ENCODE measurements at places on chromosomes 3 and 15.

DNA sequence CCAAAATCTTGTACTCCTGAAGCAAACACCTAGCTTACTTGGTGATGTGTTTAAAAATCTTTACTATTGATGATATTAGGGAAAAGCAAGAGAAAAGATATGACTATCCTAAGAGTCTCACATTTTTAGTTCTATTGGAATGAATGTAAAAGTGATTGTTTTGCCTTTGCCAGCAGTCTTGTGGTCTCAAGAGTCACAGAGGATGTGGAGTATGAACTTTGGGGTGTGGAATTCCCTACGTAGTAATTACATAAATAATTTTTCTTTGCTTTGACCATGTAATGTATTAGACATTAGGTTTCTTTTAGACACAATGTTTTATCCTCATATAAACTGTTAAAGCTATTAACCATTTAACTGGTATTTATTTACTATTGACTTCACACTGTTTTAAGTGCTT lies 387.6 kb downstream of the NAALADL2 start:
- DNase-seq, result no peak

GRCh38 chr15:63493436-63493835 lies 11.0 kb upstream of the USP3 start:
- no peak for DNase-seq

GRCh38 chr3:191702121-191702520 lies 241.2 kb downstream of the PYDC2 start:
- no peak for DNase-seq

GRCh38 chr3:100982710-100983109 lies 10.5 kb downstream of the ABI3BP start:
- DNase-seq, result peak; percentile 69

DNA sequence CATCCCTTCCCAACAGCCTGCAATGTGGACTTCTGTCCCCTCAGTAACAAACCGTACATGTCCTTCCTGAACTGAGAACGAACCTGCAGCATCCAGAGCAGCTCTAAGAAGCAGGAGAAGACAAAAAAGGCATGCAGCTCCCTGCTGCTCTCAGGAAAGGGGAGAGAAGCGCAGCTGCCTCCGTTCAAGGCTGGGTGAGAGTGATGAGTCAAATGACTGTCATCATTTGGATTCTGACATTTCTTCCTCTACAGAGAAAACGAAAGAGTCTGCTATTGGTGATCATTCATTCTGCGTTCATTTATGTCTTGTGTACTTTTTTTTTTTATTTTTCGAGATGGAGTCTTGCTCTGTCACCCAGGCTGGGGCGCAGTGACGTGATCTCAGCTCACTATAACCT lies 677.8 kb downstream of the FHIT start:
- DNase-seq, result no peak

GRCh38 chr3:126373146-126373613 lies 16.0 kb upstream of the KLF15 start:
- no peak for DNase-seq

DNA sequence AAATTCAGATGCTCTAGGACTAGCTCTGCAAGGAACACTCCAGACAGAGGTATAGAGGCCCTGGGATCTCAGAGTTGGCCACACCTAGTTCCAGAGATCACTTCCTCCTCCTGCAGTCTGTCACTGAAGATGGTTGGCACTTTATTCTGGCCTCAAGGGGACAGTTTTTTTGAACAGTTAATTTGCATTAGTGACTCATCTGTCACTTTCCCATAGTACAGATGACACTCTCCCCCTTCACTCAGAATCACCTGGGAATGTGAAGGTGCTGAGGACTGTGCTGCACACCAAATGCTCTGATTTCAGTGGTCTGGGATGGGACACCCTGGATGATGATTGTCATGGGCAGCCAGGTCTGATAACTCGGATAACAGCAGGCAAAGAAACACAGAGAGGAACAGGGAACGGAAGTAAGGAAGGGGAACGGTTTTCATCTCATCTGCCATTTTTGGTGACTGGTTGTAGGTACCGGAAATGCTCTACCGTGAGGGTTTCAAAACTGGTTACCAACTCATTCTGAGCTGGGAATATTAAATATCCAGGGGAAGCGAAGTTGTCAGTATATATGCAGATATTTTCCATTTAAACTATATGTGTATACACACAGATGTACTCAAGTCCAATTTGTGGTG lies 232.5 kb upstream of the ST8SIA2 start:
- no peak for DNase-seq

DNA sequence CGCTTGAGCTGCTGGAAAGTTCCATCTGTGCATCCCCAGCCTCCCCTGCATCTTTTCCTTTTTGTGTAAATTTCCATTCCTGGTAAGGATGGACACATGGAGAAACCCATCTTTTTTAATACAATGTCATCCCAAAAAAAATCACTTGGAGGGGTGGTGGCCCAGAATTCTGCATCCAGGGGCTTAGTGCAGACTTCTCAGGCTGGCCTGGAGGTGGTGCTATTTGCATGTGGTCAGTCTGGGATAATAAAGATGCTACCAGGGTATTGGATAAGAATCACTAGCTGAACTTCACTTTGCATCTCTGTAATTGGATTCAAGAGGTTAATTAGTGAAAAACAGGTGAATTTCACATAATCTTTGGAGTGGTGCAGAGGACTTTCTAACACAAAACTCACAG lies 1.8 kb upstream of the ZSCAN2 start:
- DNase-seq, result no peak

DNA sequence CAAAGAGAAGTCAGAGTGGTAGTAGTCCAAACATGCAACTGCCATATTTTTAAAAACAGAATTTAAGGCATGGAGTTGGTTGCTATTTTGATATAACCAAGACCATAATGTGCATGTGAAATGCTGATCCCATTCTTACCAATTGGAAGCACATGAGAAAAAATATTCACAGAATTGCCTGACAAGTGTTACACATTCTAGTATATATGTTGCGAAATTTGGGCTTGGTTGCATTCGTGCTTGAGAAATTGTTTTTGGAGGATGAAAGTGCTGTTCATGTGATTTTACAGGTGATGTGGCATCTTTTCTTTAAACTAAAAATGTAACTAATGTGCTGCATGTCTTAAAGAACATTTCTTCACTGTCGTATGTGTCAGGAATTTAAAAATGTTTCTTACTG lies 199.7 kb downstream of the CHL1 start:
- no peak for DNase-seq

DNA sequence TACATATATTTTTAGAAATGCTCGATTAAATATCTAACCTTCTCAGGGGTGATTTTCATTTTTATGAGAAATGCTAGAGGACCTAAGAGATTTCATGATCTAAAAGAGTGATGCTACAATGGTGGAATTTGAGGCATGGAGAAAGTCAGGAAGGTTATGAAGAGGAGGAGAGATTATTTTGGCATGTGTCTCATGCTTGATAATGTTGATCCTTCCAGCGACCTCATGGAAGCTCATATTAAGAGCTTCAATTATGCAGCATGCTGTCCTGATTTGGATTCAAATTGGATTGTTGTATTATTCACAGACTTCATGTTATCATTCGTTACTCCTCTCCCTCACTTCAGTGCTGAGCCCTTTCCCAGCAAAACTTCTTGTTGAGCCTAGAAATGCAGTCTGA lies 112.5 kb downstream of the RAP2B start:
- DNase-seq, result no peak

DNA sequence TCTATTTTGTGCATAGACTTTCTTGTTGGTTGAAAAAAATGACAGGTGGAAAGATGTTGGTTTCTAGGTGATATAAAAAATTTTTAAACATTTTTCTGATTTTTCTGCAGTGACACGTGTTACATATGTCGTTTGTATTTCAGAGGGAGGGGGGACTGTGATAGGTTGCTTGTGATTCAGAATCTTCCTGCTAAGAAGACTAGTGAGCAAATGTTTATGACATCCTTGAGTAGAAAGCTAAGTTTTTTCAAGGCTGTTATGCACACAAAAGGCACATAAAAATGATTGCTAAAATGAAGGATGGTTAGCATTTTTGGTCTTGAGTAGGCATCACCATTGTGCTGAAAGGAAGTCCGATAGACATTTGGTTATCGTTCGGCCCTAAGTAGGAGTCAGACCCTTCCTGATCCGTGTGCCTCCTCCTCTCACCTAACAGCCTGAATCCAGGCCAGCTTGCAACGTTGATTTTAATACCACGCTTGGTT lies 1.5 kb downstream of the ZNF639 start:
- DNase-seq, result no peak

- no peak for DNase-seq
Measured at GRCh38 chr15:91947683-91948608, 94.4 kb downstream of the SLCO3A1 start.

- no peak for DNase-seq
Measured at GRCh38 chr3:171380711-171381425, 79.3 kb downstream of the TNIK start.

- DNase-seq, result no peak
Measured at GRCh38 chr3:155335724-155336354, 42.4 kb upstream of the STRIT1 start.

DNA sequence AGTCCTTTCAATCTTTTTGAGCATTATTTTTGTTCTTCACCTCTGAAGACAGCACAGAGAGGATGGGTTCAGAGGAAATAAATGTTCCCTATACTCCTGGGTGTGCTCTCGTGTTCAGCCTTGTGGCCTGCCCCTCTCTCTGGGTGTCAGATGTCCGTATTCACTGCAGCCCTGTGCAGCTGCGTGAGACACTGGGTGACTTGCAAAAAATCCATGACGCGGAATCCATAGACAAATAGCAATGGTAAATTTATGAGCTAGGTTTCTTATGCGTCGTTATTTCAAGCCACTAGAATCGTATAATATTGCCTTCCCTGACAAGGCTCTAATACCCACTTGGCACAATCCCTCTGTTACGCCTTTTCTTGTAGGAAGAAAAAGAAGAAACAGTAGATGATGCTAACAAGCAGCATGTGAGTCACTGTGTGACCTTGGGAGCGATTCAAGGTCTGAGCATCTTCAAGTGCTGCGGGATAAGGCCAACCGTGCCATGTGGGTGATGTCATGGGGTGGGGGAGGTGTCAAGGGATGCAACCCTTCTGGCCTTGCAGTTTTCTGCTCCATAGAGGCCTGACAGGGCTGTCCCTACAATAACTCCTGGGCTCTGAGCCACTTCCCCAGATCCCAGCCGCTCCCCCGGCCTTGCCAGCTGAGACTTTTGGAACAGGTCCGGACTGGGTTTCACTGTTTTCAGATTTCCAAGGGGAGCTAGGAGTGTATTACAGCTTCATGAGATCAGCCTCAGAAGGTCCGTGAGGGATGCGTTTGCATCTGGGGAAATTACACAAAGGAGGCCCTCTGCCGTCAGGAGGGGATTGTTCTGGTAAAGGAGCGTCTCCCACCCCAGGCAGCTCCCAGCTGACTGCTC lies 47.6 kb upstream of the POMGNT2 start:
- DNase-seq, result peak; percentile 83

DNA sequence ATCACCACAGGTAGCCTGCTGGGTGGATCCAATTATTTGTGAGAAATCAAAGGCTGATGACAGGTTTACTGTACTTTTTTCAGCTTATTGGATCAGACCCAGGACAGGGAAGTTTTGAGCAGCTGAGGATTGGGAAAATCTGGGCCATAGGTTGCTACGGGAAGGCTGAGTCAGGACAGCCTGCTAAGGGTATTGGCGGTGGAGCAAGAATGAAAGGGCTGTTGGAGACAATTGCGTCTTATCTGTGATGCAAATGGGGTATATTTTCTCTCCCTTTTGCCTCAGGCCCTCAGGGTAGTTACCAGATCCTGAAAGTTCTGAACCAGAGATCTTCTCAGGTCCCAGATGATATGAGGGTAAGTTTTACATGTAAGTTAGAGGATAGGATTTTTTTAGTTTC lies 317.7 kb downstream of the EDEM1 start:
- no peak for DNase-seq

- no peak for DNase-seq
Measured at GRCh38 chr3:280681-281080, 84.1 kb downstream of the CHL1 start.

DNA sequence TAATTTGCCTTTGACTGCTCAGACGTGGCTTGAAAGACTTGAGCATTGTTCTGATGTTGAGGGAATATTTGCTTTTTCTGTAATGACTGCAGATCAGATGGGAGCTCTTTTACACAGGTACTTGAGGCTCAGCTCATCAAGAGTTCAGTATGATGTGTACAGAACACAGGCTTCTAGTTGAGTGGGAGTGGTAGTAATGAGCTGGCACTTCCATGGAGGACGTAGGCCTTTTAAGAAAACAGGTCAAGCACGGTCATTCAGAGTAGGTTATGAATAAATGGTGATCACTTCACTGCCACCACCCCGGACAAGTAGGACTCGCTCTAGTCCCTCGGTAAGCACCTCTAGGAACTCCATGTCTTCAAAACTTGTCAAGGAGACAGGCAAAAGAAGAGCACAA lies 8.8 kb downstream of the EMC4 start:
- DNase-seq, result no peak

DNA sequence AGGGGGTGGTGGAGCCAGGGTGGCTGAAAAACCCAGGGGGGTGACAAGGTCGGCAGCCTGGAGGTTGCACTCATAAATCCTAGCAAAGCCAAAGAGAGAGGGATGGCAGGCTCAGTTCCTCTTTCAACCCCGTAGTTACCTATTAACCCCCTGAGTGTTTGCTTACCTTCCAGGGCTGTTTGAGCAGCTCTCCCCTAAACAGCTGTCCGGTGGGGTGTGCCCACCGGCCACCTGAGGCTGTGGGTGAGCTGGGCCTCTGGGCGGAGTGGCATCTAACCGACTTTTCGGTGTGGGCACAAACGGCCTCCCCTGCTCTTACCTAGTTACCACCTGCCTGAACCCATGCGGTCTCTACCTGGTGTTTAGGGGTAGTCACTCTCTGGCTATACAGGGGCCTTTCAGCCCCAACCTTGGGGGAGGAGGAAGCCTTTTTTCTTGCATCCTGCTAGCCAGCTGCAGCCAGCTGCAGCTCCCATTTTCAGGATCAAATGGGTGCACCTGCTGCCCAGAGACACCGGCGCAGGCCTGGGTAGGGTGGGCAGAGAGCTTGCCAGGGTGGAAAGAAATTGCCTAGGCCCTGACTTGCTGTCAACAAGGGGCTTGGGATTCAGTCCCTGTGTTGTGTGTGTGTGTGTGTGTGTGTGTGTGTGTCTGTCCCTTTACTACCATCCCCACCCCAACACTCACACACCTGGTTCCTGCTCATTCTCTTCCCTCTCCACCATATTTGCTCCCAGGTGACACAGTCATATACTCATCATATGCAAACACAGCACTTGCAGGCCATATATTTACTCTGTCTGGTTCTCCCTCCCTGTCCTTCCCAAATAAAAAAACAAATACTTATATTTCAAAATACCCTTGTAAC lies 3.7 kb downstream of the DLL4 start:
- DNase-seq, result no peak

DNA sequence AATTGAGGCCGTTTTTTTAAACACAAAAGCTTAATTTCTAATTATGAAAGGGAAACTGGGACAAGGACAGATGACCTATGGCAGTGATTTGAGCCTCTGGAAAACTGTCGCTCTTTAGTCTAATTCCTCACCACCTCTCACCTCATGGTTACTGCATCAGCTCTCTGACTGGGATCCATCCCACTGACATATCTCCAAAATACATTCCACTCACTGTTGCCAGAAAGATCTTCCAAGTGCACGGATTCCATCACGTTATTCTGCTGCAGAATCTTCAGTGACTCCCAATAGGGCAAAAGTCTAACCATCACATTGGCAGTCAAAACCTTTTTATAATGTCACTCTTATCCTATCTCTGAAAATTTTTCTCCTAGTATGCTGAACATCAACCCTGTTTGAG lies 132.3 kb upstream of the MB21D2 start:
- DNase-seq, result no peak

- no peak for DNase-seq
Measured at GRCh38 chr15:58524247-58524646, 92.5 kb downstream of the LIPC start.

- DNase-seq, result no peak
Measured at GRCh38 chr3:94065819-94066480, 3.1 kb downstream of the NSUN3 start.
